ENCODE measurements at places on chromosomes 7 and 10.

- DNase-seq, result no peak
Observed at GRCh38 chr7:212754-213153, 20.4 kb downstream of the FAM20C start.

- DNase-seq, result no peak
Observed at GRCh38 chr7:115475761-115476385, 554.0 kb downstream of the MDFIC start.

GRCh38 chr7:112510001-112510742 lies 29.4 kb downstream of the LSMEM1 start:
- no peak for DNase-seq

DNA sequence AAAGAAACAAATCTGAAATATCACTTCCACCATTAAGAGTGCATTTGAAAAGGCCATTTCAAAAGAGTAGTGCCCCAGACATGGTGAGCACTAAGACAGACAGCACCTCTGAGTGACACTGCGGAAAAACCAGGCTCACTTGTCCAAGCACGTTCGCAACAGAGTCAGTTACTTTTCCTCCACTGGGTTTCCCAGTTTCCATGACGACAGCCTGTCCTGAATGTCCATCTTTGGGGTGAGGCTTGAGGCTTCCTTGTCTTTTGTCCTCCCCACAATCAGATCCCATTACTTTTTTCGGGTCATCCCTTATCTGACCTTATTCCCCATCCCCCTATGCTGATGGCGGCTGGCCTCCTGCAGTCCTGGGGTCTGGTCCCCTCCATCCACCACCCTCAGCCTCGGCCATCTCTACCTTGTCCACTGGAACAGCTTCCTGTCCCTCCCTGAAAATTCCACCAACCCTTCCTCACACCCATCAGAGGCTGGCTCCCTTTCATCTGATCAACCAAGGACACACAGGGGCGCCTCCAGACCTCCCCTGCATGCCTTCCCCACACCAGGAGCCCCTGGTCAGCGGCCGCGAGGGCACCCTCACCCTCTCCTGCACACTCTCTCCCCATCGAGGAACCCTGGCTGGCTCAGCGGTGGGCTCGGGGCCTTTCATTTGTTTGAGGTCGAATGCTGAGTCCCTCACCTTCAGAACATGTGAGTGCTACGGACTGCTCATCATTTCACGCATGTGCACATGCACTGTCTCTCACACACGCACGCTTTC lies 363.6 kb downstream of the DNAJB6 start:
- DNase-seq, result no peak

Data from activated gamma-delta T cell treated with anti-CD3 and anti-CD28 coated beads, Interleukin-2, amount 50 U/mL, for 16 hours (primary cell).